ENCODE measurements at places on chromosomes 6 and 20.

DNA sequence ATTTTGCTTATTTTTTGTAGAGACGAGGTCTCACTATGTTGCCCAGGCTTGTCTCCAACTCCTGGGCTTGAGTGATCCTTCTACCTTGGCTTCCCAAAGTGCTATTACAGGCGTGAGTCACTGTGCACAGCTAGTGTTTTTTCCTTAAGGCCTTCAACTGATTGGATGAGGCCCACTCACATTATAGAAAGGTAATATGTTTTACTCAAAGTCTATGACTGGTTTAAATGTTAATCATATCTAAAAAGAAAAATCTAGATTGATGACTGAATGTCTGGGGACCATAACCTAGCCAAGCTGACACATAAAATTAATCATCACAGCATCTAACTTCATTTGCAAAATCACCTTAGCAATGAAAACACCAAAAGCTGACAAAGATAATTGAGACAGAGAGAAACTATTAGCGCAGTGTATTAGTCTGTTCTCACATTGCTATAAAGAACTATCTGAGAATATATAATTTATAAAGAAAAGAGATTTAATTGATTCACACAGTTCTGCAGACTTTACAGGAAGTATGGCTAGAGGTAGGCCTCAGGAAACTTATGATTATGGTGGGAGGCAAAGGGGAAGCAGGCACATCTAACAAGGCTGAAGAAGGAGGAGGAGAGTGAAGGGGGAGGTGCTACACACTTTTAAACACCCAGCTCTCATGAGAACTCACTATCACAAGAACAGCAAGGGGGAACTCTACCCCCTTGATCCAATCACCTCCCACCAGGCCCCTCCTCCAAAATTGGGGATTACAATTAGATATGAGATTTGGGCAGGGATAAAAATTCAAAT lies 66.8 kb upstream of the ARHGAP18 start:
- no peak for DNase-seq

- no peak for DNase-seq
Observed at GRCh38 chr20:7272512-7272911, 505.0 kb downstream of the BMP2 start.

DNA sequence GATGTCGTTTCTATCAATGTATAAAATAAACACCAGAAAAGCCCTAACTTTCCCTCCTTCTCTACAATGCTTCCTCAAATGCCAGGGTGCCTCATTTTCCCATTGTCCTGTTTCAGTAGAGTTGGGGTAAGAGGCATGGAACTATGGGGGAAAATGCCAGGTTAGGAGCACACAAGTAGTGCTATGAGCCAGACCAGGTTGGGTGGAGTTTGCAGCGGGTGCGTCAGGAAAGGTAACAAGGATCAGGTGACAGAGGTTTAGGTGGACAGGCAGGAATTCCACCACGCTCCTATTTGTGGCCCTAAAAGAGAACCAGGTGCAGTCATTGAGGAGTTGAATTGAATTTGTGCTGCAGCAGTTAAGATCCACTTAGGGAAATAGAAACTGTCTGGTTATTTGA lies 36.5 kb downstream of the SYTL3 start:
- no peak for DNase-seq

- no peak for DNase-seq
Observed at GRCh38 chr20:60403105-60403741, 445.0 kb downstream of the CDH26 start.

DNA sequence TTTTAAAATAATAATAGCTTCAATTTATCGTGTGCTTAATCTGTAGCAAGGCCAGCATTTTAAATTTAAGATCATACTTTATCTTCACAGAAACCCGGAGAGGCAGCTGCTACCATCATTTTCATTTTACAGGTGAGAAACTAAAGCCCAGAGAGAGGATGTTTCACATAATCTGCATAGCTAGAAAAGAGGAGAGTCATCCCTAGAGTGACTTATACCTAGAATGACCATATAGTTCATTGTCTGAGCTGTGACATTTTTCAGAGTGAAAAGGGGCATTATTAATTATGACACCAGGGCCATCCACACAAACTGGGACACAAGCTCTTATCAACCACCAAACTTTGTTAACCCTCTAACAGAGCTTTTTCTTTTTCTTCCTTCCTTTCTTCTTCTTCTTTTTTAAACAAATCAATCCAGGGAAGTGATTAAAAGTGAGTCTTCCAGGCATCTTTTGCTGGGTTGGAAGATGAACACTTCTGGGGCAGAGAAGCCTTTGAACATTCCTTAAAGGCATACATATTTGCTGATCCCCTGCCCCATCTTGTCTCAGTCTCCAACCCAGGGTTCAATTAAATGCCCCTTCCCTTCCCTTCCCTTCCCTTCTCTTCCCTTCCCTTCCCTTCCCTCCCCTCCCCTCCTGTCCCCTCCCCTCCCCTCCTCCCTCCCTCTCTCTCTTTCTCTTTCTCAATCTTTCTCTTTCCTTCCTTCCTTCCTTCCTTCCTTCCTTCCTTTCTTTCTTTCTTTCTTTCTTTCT lies 272.5 kb upstream of the JAG1 start:
- no peak for DNase-seq

GRCh38 chr6:150991487-150991886 lies 126.0 kb downstream of the MTHFD1L start:
- no peak for DNase-seq

DNA sequence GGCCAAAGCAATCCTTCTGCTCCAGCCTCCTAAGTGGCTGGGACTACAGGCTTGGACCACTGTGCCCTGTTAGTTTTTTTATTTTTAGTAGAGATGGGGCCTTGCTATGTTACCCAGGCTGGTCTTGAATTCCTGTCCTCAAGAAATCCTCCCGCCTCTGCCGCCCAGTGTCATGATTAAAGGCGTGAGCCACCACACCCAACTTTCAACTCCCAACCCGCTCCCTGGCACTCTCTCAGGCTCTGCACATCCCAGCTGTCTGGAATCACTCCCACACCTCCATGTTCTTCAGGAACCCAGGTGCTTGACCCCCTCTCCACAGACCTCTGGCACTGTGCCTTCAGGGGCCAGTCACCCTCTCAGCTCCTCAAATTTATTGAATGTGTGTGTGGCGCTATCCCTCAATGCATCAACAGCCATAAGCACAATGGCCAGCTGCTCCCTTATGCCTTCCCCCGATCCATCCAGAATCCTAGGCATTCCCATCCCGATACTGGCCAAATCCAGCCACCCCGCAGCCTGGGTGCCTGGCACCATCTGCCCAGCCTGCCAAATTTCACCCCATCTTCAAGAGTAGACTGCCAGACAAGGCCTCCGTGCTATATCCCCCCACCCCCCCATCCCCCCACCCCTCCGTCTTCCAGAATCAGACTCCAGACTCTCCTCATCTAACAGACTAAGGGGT lies 647 bp upstream of the POU5F1 start:
- DNase-seq, result no peak

DNA sequence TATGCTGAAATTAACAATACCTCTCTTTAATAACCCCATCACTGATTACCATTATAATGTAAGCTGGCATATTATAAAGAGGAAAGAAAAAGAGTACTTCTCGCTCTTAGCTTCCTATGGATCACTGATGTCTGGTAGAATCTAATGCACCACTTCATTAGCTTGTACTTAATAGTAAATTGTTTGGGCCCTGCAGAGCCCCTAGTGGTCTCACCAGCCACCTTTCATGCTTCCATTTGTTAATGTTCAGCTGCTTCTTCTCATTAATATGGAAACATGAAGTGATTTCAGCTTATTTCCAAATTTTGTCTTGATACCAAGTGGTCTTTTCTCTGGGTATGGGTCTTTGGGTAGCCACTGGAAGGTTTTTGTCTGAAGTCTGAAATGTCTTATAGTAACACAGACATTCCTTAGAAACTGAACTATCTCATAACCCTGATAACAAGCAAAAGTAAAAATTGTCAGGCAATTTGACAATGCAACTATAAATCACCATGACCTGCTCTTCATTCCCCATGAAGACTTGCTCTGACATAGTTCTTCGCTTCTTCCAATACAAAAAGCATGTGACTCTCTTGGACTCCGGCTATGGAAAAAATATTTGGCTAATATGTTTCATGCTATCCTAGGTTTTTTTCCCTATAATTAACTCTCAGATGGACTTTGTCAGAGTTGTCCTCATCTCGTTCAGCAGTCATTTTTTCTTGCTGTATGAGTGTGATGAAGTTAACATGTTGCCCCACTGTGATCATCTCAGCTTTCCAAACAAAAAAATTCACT lies 395.8 kb upstream of the MARCKS start:
- DNase-seq, result no peak

GRCh38 chr6:31321820-31322219 lies 35.2 kb downstream of the HLA-B start:
- DNase-seq, result no peak

DNA sequence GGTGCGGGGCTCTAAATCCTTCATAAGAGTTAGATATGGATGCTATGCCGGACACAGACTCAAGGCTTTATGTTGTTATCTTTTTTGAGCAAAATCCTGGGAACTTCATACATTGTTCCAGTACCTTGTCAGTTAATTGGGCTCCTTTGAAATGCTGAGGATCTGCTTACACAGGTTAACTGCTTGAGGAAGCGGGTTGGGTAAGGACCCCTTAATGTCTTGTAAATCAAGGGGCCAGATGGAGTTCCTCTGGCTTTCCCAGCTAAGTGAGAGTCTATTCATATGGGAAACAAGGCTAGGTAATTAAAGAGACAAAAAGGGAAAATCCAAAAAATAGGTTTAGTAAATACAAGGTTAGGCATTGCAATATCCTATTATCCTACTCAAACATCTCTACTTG lies 141.5 kb downstream of the OR2B2 start:
- DNase-seq, result no peak

DNA sequence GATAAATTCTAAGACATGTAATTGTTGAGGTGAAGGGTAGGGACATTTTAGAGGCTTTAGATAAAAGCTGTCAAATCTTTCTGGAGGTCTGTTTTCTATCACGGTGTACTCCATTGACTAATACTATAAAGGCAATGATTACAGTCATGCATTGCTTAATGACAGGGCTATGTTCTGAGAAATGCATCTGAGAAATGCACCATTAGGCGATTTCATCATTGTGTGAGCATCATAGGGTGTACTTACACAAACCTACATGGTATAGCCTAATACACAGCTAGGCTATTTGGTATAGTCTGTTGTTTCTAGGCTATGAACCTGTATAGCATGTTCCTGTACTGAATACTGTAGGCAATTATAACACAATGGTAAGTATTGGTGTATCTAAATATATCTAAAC lies 71.3 kb upstream of the FYN start:
- no peak for DNase-seq

GRCh38 chr6:56406276-56407269 lies 159.2 kb upstream of the COL21A1 start:
- DNase-seq, result no peak

GRCh38 chr20:10861619-10862018 lies 187.8 kb upstream of the JAG1 start:
- no peak for DNase-seq

DNA sequence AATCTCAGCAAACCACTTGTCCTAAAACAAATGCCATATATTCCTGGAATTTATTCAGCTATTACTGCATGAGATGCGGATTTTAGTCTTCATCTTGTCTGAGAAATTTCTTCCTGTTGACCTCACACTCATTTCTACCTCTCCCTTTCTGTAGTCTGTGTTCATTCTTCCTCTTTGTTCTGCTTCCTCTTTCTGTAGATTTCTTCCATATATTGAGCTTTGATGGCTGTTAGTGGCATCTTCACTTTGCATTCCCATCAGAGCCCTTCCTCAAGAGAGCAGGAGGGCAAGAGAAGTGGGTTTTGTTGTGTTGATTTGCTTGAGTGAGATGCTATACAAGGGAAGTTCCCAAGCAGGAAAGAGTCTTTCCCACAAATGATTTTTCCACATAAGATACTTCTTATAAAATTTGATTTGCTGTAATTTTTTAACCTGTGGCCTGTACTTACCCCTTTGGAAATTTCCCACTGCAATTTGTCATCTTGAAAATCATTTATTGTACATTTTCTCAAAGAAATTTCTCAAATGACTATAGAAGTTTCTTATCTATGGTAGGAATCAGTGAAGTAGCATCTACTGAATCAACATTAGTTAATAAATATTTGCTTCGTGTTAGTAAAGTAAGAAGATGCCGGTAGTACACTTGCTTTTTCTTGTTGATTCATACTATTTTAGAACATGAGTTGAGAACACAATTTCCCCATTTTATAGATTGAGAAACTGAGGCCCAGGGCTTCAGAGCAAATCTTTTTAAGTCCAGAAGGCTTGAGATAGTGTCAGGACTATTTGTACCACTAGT lies 43.8 kb downstream of the MAP3K4 start:
- no peak for DNase-seq

GRCh38 chr6:157036245-157036711 lies 259.1 kb downstream of the ARID1B start:
- peak; percentile 24 for DNase-seq

GRCh38 chr20:56440346-56441007 lies 27.9 kb upstream of the RTF2 start:
- DNase-seq, result no peak

DNA sequence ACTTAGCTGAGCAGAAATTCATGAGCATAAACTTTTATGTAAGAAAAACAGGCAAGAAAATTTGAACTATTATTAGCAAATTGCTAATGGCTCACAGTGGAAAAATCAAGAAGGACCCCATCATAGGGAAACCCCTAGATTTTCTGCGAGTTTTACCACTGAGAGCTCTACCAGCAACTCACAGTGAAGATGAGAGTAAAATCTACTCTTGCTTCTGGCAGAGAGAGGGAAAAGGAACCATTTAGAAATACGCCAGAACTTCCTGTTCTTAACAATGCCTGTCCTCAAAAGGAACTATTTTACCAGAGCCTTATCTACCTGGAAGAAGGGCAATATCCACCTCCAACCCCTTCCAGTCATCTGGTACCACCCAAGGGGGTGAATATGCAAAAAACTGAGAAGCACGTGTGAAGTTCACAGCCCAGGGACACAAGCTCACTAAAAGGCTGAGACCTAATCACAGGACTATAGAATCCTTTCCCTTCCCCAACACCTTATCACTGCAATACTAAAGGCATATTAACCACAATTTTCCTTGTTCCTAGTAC lies 34.4 kb upstream of the ASF1A start:
- DNase-seq, result no peak

GRCh38 chr6:109623288-109623687 lies 67.7 kb downstream of the AK9 start:
- no peak for DNase-seq

GRCh38 chr20:53080969-53081871 lies 109.1 kb downstream of the TSHZ2 start:
- no peak for DNase-seq

- no peak for DNase-seq
Observed at GRCh38 chr20:62792940-62793756, 3.1 kb upstream of the MRGBP start.

DNA sequence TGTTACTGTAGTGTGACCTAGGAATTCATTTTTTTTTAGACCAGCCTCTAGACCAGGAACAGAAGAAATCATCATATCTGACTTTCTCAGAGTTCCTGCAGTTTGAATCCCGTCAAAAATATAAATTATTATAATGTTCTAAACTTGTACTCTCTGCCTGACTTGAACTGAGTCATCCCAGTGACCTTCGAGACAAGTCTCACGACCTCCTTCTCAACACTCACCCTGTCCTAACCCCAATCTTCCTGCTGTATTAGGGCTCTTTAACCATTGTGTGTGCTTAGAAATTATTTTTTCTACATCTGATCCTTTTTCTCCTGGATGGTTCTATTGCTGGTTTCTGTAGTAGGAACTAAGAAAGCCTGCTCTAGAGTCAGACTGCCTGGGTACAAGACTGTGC lies 21.5 kb downstream of the ADGRF5 start:
- no peak for DNase-seq

- no peak for DNase-seq
Observed at GRCh38 chr6:170434117-170434820, 118.8 kb downstream of the PSMB1 start.

Data from AG09309 (cell line).